Natural killer cell treated with Interleukin-12 subunit alpha and Interleukin-12 subunit beta and Interleukin-15 and Interleukin-18, amount 100 ng/mL, for 72 hours (primary cell): ENCODE measurements at places on chromosomes 4 and X. TPM values are rescaled to one million over a fixed set of nuclear protein-coding genes. Genes with fewer than 3 reads are reported as not detected.
A peak's percentile ranks its signal among the peaks of the same experiment; 100 is the strongest.

DNA sequence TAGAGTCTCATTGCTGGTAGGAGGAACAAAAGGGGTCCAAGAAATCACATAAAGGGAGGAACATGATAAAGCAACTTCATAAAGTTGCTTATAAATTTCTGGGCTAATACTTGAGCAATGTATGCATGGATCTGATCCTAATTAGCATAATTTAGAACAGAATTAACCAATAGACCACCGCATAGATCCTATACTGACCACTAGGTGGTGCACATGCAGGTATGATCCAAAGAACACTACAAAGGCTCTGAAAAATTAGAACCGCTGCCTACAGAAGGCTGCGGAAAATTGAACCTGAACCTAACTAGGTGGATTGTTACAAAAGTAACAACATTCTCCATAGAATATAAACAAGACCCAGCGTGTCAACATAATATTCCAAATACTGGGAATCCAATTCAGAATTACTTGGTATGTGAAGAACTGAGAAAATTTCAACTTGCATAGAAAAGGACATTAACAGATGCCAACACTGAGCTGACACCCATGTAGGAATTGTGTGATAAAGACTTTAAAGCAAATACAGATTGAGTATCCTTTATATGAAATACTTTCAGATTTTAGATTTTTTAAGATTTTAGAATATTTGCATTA is 23.3 kb downstream of the BRCC3 start:
- no peak overlapping the region for H3K4me3 ChIP-seq
- DNase-seq, result no peak
- no peak overlapping the region for H3K27ac ChIP-seq
- H3K4me1 ChIP-seq, result peaks cover 3% of the 10 kb centered on the region

DNA sequence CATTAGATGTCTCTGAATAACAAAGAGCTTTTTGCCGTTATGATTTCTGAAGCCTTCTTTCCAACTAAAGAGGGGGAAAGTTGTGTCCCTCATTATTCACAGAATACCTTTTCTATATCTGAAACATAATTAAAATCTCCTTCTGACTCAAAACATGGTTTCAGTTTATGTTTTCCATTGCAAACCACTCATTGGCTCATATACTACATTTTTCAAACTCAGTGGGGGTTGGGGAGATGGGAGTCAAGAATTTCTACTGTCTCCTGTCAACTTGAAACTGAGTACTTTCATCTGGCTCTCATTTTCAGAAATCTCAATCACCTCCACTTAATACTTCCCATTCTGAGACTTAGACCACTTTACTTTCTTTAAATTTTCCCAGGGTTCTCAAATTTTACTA is 1839.5 kb upstream of the PCDH10 start:
- H3K4me3 ChIP-seq, result no peak overlapping the region
- DNase-seq, result no peak
- H3K36me3 ChIP-seq, result peaks cover 2% of the 10 kb centered on the region

Gene KLHL34
- total RNA-seq, result not detected

Gene TMEM35A
- not detected for total RNA-seq

GRCh38 chr4:73281396-73281795 is 22.8 kb upstream of the ANKRD17 start:
- DNase-seq, result no peak
- no peak overlapping the region for H3K4me3 ChIP-seq
- H3K36me3 ChIP-seq, result peaks cover 24% of the 10 kb centered on the region
- no peak overlapping the region for H3K27ac ChIP-seq
- no peaks in the 10 kb centered on the region for H3K4me1 ChIP-seq

DNA sequence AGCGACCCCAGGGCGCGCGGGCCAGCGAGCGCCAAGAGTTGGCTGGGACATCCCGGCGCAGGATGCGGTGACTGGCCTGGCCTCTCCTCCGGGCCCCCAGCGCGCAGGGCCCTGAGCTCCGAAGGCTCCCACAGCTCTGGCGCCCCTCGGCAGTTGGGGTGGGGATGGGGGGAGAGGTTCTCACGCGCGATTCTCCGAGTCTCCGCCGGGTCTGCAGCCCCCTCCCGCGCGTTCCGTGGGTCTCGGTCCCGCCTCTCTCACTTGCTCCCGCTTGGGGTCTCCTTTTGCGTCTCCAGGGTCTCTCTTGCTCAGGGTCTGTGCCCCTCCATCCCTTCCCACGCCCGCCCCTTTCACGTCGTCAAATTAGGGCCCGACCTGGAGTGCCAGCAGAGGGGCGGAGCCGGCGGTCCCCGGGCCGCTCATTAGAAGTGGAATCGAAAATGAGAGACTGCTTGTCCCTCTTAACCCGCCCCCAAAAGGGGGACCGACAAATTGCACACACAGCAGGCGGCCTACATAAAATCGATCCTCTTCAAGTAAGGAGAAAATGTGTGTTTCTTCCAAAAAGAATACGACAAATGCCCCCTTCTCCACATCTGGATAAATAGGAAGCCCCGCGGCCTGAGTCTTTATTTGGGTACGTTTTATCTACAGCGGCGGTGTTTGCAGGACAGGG is 877 bp upstream of the NKX1-1 start:
- peaks cover 35% of the 10 kb centered on the region for H3K27me3 ChIP-seq
- H3K27ac ChIP-seq, result no peak overlapping the region
- peaks cover 3% of the 10 kb centered on the region for H3K4me1 ChIP-seq
- H3K4me3 ChIP-seq, result no peak overlapping the region
- no peak for DNase-seq
- no peaks in the 10 kb centered on the region for H3K36me3 ChIP-seq

DNA sequence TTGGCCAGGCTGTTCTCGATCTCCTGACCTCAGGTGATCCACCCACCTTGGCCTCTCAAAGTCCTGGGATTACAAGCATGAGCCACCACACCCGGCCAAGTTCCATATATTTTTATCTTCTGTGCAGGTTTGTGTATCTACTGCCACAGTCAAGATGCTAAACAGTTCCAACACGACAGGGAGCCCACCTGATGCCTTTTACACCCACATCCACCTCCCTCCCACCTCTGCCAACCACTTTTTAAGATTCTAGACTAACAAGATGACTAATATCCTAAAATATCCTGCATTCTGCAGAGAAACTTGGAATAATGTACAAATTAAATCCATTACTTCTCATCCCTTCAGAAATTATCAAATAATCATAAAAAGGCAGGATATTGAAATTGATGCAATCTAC is 19.3 kb upstream of the RPL34 start:
- H3K4me1 ChIP-seq, result no peaks in the 10 kb centered on the region
- no peak overlapping the region for H3K4me3 ChIP-seq
- no peak overlapping the region for H3K27ac ChIP-seq
- no peaks in the 10 kb centered on the region for H3K27me3 ChIP-seq
- no peaks in the 10 kb centered on the region for H3K36me3 ChIP-seq

Gene NFXL1
- 21.9 TPM for total RNA-seq

DNA sequence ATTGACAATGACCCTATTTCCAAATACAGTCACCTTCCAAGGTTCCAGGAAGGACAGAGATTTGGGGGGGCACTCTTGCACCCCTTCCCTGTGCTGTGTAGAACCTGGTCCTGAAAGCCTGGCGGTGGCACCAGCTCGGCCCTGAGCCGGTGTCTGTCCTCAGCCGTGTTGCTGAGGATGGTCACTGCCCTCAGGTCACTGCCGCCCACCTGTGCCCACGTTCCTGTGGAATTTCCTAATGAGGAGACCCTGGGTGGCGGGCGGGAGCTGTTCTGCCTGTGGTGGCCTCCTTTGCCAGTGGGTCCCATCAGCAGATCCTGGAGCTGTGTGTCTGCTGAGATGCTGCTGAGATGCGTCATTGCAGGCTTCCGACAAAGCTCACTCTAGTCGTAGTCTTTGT is 32.9 kb downstream of the NELFA start:
- DNase-seq, result peak; percentile 16
- H3K27me3 ChIP-seq, result no peaks in the 10 kb centered on the region
- no peak overlapping the region for H3K27ac ChIP-seq
- no peak overlapping the region for H3K4me3 ChIP-seq
- peaks cover 6% of the 10 kb centered on the region for H3K36me3 ChIP-seq

Gene EBP
- 399 TPM for total RNA-seq

GRCh38 chr4:37999000-37999716 is 39.0 kb downstream of the PTTG2 start:
- no peak overlapping the region for H3K4me3 ChIP-seq
- no peaks in the 10 kb centered on the region for H3K27me3 ChIP-seq
- H3K4me1 ChIP-seq, result peaks cover 38% of the 10 kb centered on the region
- H3K27ac ChIP-seq, result peak overlapping the region; percentile 40
- H3K36me3 ChIP-seq, result no peaks in the 10 kb centered on the region

DNA sequence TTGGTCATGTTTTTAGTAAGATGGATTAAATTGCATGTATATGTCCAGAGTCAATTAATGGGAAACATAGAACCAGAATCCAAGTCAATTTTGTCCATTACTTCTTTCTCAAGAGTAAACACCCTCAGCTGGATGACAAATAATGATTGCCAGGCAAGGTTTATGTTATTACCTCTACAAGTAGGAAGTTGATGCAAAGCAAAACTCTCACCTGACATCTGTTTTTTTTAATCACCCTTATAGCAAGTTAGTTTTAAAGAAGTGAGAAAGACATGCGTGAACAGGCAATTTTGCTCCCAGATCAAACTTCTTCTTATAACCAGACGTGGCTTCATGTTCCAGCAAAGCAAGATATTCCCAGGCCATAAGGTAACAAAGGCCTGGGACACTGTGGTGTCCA is 348.5 kb upstream of the FTHL17 start:
- no peaks in the 10 kb centered on the region for H3K4me1 ChIP-seq
- no peaks in the 10 kb centered on the region for H3K27me3 ChIP-seq
- no peak for DNase-seq
- H3K27ac ChIP-seq, result no peak overlapping the region

GRCh38 chrX:68710870-68711576 is 63.6 kb downstream of the STARD8 start:
- DNase-seq, result no peak
- H3K27ac ChIP-seq, result no peak overlapping the region
- no peaks in the 10 kb centered on the region for H3K4me1 ChIP-seq
- H3K27me3 ChIP-seq, result no peaks in the 10 kb centered on the region
- no peaks in the 10 kb centered on the region for H3K36me3 ChIP-seq

- H3K4me3 ChIP-seq, result no peak overlapping the region
- no peaks in the 10 kb centered on the region for H3K27me3 ChIP-seq
- H3K36me3 ChIP-seq, result no peaks in the 10 kb centered on the region
- no peak overlapping the region for H3K27ac ChIP-seq
Measured at GRCh38 chrX:99698451-99698850, 711.6 kb downstream of the PCDH19 start.

DNA sequence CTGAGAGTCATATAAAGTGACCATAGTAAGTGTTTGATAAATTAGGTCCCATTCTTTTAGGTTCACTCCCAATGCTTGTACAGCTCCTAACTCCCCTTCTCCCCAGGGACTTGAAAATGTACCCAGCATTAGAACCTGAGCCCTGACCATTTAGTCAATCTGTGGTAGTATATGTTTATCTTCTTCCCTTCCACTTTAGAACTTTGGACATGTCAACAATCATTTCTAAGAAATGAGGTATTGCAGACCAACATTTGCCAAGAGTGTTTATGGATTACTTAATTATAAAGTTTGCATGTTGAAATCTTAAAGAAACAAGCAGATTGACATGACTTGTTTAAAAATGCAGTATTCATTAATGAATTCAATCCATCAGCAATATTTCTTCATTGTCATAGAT is 26.0 kb downstream of the AFM start:
- H3K36me3 ChIP-seq, result no peaks in the 10 kb centered on the region
- DNase-seq, result no peak
- no peak overlapping the region for H3K27ac ChIP-seq
- no peak overlapping the region for H3K4me3 ChIP-seq
- H3K4me1 ChIP-seq, result no peaks in the 10 kb centered on the region

DNA sequence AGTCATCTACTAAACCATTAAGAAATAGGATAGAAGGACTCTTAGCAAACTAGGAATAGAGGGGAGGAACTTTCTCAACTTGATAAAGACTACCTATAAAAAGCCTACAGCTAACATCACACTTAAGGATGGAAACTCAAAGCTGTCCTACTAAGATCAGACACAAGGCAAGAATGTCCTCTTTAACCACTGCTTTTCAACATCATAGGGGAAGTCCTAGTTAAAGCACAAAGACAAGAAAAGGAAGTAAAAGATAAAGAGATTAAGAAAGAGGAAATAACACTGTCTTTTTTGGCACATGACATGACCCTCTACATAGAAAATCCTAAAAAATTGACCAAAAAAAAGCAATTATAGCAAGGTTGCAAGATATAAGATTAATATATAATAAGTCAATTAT is 136.6 kb downstream of the FBXW7 start:
- H3K36me3 ChIP-seq, result no peaks in the 10 kb centered on the region
- peaks cover 57% of the 10 kb centered on the region for H3K4me1 ChIP-seq
- DNase-seq, result no peak
- H3K4me3 ChIP-seq, result peak overlapping the region; percentile 17
- H3K27ac ChIP-seq, result no peak overlapping the region

Gene DGKK
- total RNA-seq, result 4.1 TPM

DNA sequence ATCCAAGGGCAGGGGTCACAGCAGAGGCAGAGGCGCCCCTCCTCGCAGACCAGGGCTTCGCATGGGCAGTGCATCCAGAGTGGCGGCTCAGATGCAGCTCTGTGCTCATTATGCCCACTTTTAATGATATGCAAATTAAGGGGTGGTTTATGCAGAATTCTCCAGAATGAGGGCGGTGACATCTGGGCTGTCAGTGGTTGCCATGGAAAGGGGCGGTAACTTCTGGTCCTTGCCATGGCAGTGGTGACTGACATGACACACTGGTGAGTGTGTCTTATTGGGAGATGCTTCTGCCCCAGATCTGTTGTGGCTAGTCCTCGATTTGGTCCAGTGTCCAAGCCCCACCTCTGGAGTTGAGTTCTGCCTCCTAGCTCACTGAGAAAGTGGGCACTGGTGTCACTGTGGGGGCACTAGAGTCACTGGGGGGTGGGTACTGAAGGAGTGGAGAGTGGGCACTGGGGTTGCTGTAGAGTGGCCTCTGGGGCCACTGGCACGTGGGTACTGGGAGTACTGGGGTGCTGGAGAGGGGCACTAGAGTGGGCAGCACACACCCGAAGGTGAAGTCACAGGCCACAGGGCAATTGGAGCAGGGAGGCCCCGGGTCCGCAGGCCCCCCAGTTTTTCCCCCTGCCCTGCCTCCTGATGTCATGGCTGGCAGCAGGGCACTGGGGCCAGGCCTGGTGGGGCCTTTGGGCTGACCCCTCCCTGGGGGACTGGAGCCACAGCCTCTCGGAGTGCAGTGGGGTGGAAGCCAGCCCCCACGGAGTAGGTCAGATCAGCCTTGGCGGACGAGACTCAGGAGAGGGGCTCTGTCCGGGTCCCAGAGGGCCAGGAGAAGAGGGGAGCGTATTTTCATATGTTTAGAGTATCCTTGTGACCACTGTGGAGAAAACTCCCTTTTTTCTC is 98.6 kb upstream of the NKX1-1 start:
- H3K27me3 ChIP-seq, result peaks cover 2% of the 10 kb centered on the region
- H3K4me1 ChIP-seq, result no peaks in the 10 kb centered on the region
- peak; percentile 41 for DNase-seq
- H3K4me3 ChIP-seq, result no peak overlapping the region
- H3K36me3 ChIP-seq, result no peaks in the 10 kb centered on the region

- peaks cover 47% of the 10 kb centered on the region for H3K4me1 ChIP-seq
- no peaks in the 10 kb centered on the region for H3K36me3 ChIP-seq
- peak overlapping the region; percentile 30 for H3K4me3 ChIP-seq
- no peaks in the 10 kb centered on the region for H3K27me3 ChIP-seq
Measured at GRCh38 chrX:19775830-19776485, 111.4 kb downstream of the SH3KBP1 start.

Gene AMBN
- not detected for total RNA-seq
